ENCODE measurements at places on chromosomes 2 and 18. TPM values are rescaled to one million over a fixed set of nuclear protein-coding genes. Genes with fewer than 3 reads are reported as not detected.

Gene REG1B
- not detected for total RNA-seq

Gene AMER3
- not detected for total RNA-seq

Gene POTEE
- not detected for total RNA-seq

Gene GAREM1
- 1.1 TPM for total RNA-seq

Gene ANKRD53
- not detected for total RNA-seq

Gene TMEM163
- not detected for total RNA-seq

Gene B4GALT6
- 2.0 TPM for total RNA-seq

Gene CCDC85A
- total RNA-seq: 0.89 TPM

Gene EVX2
- not detected for total RNA-seq

Gene ACOXL
- total RNA-seq: not detected

Gene RAPGEF4
- not detected for total RNA-seq

All from MG63 (cell line).